ENCODE measurements at places on chromosomes 6 and 20. TPM values are rescaled to one million over a fixed set of nuclear protein-coding genes. Genes with fewer than 3 reads are reported as not detected.

The UCKL1 gene
- 16.7 TPM for polyA plus RNA-seq

GRCh38 chr6:138572167-138572875 lies 73.0 kb upstream of the NHSL1 start:
- peak; percentile 89 for DNase-seq
- no peaks in the 10 kb centered on the region for H3K27me3 ChIP-seq
- H3K4me3 ChIP-seq = peak overlapping the region; percentile 68
- H3K4me1 ChIP-seq = no peaks in the 10 kb centered on the region

The HECA gene
- polyA plus RNA-seq = 6.5 TPM

- no peak overlapping the region for H3K27ac ChIP-seq
- DNase-seq = no peak
- no peak overlapping the region for H3K4me3 ChIP-seq
- H3K36me3 ChIP-seq = no peaks in the 10 kb centered on the region
These were observed 31.2 kb downstream of the SIRPD start for GRCh38 chr20:1526310-1526709.

The KHDC1L gene
- polyA plus RNA-seq = 0.12 TPM

DNA sequence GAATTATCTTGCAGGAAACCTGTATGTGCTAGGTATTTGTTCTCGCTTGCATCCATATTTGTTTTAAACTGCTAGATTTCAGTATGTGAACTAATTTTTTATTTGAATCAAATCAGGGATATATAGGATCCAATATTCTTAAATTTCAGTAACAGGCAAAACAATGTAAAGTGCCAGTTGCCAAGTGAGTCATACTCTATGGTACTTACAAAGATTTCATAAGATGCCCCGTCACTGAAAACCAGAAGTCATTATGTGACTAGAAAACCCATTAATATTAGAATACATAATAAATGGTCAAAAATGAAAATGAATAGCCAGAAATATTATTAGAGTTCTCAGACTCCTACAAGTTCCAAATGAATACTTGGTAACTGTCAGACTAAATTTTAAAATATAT lies 481.2 kb downstream of the TFAP2A start:
- H3K4me1 ChIP-seq = no peaks in the 10 kb centered on the region
- no peaks in the 10 kb centered on the region for H3K27me3 ChIP-seq
- peak; percentile 1 for DNase-seq
- no peaks in the 10 kb centered on the region for H3K36me3 ChIP-seq
- H3K4me3 ChIP-seq = no peak overlapping the region

GRCh38 chr6:79435746-79436145 lies 101.5 kb downstream of the LCA5 start:
- H3K4me3 ChIP-seq = no peak overlapping the region
- H3K27ac ChIP-seq = no peak overlapping the region
- H3K36me3 ChIP-seq = no peaks in the 10 kb centered on the region
- no peaks in the 10 kb centered on the region for H3K27me3 ChIP-seq

GRCh38 chr6:10800810-10801209 lies 37.5 kb downstream of the MAK start:
- DNase-seq = peak; percentile 39
- H3K27me3 ChIP-seq = no peaks in the 10 kb centered on the region
- peaks cover 2% of the 10 kb centered on the region for H3K4me1 ChIP-seq
- no peaks in the 10 kb centered on the region for H3K36me3 ChIP-seq

GRCh38 chr6:137471986-137472385 lies 22.2 kb downstream of the OLIG3 start:
- H3K36me3 ChIP-seq = no peaks in the 10 kb centered on the region
- no peak for DNase-seq
- no peak overlapping the region for H3K4me3 ChIP-seq

The FRK gene
- 0.21 TPM for polyA plus RNA-seq

- H3K4me3 ChIP-seq = no peak overlapping the region
- H3K27ac ChIP-seq = no peak overlapping the region
- no peaks in the 10 kb centered on the region for H3K27me3 ChIP-seq
- H3K36me3 ChIP-seq = no peaks in the 10 kb centered on the region
These were observed 147.2 kb downstream of the SYCP2 start for GRCh38 chr20:59785986-59786795.

The ZGPAT gene
- 7.6 TPM for polyA plus RNA-seq

The CAGE1 gene
- not detected for polyA plus RNA-seq
